ENCODE measurements at places on chromosomes 1 and 21.
A peak's percentile ranks its signal among the peaks of the same experiment; 100 is the strongest.

- DNase-seq = no peak
Observed at GRCh38 chr1:173063171-173063570, 12.4 kb upstream of the TNFSF18 start.

GRCh38 chr1:85224734-85225623 is 24.2 kb upstream of the SYDE2 start:
- DNase-seq = no peak

GRCh38 chr21:35692311-35692710 is 368.0 kb downstream of the SETD4 start:
- DNase-seq = no peak

- no peak for DNase-seq
Observed at GRCh38 chr1:22332795-22333499, 118.7 kb upstream of the ZBTB40 start.

GRCh38 chr1:16078925-16079656 is 5.6 kb upstream of the FAM131C start:
- DNase-seq = peak; percentile 79

GRCh38 chr1:64295136-64295535 is 91.7 kb downstream of the UBE2U start:
- DNase-seq = no peak

- no peak for DNase-seq
Observed at GRCh38 chr1:46039571-46040052, 92.8 kb downstream of the PIK3R3 start.

GRCh38 chr1:6674771-6675170 is 26.8 kb downstream of the DNAJC11 start:
- DNase-seq = peak; percentile 44

DNA sequence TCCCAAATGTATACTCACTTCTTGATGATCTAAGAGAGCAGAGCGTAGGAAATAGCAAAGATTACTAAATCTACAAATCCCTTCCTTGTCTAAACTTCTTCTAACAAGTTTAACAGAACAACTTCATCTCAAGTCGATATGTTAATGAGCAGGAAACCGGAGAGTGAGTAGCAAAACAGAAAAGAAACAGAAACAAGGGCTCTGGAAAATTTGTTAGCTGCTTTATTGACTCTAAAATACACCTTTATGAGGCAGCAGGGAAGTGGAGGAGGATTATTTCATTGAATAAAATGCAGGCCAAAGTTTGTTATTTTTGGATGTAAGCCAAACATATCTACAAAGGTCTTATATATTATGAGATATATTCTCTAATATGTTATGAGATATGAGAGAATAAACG is 192.4 kb downstream of the LRRIQ3 start:
- no peak for DNase-seq

DNA sequence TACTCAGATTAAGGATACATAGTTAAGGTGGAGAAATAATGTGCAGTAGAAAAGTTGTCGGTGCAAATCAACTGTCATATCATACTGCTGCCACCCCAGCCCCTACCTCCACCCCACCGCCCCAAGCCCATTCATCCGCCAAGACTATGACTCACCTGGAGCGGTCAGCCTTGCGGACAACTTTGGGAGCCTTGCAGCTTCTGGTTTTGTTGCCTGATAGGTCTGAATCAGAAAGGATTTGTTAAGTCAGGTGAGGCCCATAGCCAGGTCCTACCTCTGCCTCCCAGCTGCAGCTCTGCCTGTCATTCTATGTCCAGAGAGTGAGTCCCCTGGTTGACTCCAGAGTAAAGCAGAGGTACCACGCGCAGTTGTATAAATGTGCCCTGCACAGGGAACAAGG is 12.6 kb downstream of the C1orf162 start:
- no peak for DNase-seq

- DNase-seq = no peak
Observed at GRCh38 chr1:72635719-72636118, 353.4 kb upstream of the NEGR1 start.

DNA sequence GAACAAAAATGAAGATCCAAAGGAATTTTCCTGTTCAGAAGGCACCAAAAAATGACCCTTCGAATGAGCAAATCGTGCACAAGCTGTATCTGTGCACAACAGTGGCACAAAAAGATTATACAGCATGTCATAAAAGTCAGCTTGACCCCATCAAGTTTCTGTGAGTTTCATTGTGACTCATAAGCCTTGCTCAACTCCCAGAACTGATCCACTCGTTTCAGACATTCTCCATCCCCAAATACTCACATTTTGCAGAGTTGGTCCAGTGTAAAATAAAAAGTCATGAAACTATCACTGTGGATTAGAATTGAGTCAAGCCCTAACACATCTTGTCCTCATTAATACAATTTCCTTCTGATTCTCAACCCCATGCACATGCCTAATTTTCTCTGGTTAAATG is 174.7 kb upstream of the PKN2 start:
- DNase-seq = no peak

- DNase-seq = no peak
Observed at GRCh38 chr1:227733751-227734545, 1.2 kb downstream of the JMJD4 start.

GRCh38 chr1:242847390-242847993 is 323.0 kb upstream of the PLD5 start:
- DNase-seq = no peak

DNA sequence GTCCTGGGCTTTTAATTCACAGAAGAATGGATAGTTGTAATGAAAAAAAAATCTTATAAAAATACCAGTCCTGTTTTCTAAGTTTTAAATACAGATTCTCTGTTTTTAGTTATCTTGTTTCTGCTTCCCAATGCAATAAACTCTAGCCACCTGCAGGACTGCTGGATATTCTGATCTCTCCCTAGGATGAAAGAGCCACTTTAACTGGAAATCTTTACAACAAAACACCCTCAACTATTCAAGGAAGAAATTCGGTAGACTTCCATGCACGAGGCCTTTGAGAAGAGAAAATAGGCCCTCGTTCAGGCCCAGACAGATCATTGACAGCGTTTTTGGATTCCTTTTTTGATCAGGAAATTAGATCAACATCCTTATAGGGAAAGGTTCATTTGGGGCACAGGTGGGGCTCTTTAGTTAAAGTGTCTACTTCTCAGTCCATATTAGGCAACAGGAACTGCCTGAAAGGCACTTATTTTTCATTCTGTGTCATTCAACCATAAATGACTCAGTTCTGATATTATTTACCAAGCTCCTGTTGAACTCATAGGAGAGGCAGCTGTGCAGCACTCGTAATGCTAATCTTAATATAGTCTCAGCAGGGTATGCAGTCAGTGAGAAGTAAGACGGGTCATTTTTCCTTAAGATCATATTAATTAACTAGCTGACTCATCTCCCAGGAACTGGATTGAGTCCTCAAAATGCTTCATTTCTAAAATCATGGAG is 71.1 kb upstream of the ERRFI1 start:
- peak; percentile 96 for DNase-seq

- DNase-seq = peak; percentile 62
Observed at GRCh38 chr1:85581802-85582686, 1.5 kb downstream of the CCN1 start.

DNA sequence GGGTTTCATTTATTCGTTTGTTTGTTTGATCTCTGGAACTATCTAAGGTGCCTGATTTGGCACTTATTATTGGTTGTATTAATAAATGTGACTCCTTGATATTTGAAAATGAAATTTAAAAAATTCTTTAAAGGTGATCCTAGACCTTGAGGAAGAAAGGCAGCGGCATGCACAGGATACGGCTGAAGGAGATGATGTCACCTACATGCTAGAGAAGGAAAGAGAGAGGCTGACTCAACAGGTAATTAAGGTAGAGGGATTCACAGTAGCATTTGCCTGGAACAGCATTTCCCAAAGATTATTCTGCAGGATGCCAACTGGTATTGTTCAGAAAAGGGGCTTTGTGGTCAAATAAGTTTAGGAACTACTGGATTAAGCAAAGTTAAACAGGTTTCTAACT is 54.4 kb upstream of the WNT2B start:
- peak; percentile 66 for DNase-seq

- no peak for DNase-seq
Observed at GRCh38 chr1:67846538-67846937, 13.3 kb upstream of the GNG12 start.

DNA sequence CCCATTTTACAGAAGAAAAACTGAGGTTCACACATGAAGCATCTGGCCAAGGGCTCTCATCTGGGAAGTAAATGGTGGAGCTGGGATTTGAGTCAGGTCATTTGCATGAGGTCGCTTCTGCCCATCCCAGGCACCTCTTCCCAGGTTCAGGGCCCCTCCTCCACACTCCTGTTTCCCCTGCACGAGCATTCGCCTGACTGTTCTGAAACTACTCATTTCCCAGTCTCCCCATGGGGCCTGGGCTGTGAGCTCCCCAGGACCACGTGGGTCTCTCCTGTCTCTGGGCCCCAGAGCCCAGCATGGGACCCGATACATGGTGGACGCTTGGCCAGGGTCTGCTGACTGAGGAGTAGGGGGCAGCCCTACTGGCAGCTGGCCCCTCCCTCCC is 360.8 kb downstream of the MATN1 start:
- no peak for DNase-seq

- no peak for DNase-seq
Observed at GRCh38 chr1:107706182-107706581, 258.8 kb downstream of the VAV3 start.

- DNase-seq = no peak
Observed at GRCh38 chr1:153537376-153537730, 1.6 kb upstream of the S100A6 start.

GRCh38 chr1:86852782-86853408 is 61.0 kb downstream of the SELENOF start:
- DNase-seq = no peak

DNA sequence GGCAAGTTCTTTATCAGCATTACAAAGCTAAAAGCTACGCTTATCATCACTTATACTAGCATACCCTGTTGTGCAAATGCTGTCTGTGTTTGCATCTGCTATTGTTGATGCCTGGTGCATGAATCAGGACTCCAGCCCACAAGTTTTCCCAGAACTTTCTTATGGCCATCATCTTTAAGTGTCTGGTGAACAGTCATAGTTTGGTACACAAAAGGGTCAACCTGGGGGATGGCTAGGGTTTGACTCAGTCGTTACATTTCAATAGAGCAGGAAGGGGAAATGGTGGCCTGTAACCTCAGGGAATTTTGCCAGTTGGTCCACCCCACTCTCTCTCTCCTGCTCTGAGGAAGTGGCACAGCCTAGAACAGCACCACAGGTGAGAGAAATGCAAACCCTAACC is 35.4 kb downstream of the SELL start:
- DNase-seq = peak; percentile 33

Data from kidney glomerular epithelial cell (primary cell).